ENCODE measurements at places on chromosomes 12 and 14.
A peak's percentile ranks its signal among the peaks of the same experiment; 100 is the strongest.

- no peak for DNase-seq
Observed at GRCh38 chr14:85122690-85123089, 407.3 kb upstream of the FLRT2 start.

DNA sequence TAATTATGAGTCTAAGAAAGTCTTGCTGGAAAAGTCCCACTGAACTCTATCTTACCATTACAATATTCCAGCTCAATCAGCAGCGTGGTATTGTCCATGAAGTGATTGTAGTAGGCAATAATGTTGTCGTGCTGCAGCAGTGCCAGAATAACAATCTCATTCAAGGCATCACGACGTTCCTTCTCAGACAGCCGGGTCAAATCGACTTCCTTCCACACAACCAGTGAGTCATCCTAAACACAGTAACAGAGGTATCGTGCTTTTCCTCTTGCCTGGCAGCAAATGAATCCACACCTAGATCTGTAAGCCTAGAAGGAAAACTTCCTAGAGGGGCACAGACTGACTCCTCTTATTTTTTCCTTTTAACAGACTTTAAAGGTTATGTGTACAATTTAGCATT, 2.9 kb downstream of the NEK9 start:
- no peak for DNase-seq

- no peak for DNase-seq
Observed at GRCh38 chr12:66321435-66321834, 19.1 kb downstream of the HELB start.

- no peak for DNase-seq
Observed at GRCh38 chr14:63745858-63746425, 18.1 kb upstream of the SGPP1 start.

DNA sequence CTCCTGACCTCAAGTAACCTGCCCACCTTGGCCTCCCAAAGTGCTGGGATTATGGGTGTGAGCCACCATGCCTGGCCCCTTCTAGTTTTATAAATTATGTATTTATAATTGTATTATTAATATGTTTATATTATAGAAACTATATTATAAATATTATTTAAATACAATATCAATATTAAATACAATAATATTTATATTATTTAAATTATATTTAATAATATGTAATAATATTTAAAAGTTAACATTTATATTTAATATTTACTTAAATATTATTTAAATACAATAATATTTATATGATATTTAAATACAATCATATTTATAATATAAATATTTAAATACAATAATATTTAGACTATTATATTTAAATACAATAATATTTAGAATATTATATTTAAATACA, 20.0 kb downstream of the SDR9C7 start:
- no peak for DNase-seq

DNA sequence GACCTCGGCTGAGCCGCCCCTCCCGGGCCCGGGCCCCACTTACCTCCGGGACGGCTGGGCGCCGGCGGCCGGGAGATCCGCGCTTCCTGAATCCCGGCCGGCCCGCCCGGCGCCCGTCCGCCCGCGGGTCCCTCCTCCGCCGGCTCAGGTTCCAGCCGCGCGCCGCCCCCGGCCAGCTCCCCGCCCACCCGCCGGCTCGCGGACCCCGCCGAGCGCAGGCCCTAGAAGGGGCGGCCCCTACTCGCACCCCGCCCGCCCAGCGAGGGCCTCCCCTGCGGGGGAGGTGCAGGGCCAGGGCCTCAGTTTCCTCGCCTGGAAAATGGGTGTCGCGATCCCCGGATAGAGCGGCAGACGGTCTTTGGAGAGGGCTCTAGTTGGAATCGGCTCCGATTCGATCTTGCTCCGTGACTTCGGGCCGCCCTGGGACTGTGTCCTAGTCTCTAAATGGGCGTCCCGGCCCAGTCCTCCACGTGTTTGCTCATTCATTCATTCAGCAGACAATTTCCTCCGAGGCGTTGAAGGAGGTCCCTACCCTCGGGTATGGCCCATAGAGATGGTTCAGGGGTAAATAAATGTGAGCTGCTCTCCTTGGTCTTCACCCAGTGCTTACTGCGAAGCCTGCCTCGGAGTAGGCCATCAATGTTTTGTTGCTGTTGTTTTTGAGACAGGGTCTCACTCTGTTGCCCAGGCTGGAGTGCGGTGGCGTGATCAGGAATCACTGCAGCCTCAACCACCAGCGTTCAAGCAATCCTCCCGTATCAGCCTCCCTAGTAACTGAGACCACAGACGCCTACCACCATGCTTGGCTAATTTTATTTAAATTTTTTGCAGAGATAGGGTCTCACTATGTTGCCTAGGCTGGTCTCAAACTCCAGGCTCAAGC, at the start of gene TRPV4:
Gene TRPV4, minus strand, starts transcription at position 92 of the 883 bp plus-strand sequence. CDS start 18,602 bp downstream, outside the sequence.
- DNase-seq: no peak

- no peak for DNase-seq
Observed at GRCh38 chr12:76777765-76778216, 13.9 kb downstream of the ZDHHC17 start.

GRCh38 chr14:24921903-24922302, 128.0 kb downstream of the STXBP6 start:
- no peak for DNase-seq

DNA sequence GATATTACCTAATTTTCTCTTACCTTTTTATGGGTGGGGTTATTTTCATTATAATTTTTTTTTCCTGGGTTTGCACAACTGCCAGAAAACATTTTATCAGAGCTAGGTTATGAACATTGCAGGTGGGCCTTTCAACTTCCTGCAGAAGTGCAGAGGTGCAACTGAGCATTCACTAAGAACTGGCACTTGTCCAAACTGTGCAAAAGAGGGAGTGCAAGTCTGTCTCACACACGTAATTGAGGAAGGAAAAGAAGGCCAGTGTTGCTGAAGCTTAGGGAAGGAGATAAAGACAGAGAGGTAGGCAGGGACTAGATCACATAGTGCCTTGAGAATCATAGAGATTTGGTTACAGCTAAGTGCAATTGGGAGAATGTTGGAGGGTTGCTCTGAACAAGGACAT, 14.1 kb upstream of the AMN1 start:
- DNase-seq: no peak

DNA sequence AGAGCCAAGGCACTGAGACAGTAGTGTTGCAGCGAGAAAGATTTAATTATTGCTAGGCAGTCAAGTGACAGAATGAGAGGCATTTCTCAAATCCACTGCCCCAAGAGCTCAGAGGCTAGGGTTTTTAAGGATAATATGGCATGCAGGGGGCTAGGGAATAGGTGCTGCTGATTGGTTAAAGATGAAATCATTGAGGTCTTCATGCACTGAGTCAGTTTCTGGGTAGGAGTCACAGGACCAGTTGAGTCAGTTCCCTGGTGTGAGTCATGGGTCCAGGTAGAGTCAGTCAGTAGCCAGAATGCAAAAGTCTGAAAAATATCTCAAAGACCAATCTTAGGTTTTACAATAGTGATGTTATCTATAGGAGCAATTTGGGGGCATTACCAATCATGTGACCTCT, 323.8 kb downstream of the RGS6 start:
- no peak for DNase-seq

GRCh38 chr12:31089072-31089471, 15.4 kb downstream of the DDX11 start:
- DNase-seq: no peak

GRCh38 chr14:93331728-93332396, 974 bp downstream of the BTBD7 start:
- DNase-seq: no peak

DNA sequence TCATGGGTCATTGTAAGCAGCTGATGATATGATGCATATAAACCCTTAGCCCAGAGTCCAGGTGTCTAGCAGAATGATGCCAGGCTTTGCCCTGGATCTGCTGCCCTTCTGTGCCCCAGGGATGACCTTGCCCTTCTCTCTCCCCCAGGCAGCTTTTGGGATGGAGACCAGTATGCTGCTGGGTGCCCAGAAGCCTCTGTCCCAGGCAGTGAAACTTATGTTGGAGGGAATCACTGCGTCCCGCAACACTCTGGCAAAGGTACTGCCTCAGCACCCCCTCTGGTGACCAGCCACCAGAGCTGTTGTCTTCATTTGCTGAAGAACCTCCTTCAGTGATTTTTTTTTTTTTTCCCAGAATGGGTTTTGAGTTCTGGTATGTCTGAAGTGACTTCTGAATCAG, 23.3 kb downstream of the CYP46A1 start:
- no peak for DNase-seq

DNA sequence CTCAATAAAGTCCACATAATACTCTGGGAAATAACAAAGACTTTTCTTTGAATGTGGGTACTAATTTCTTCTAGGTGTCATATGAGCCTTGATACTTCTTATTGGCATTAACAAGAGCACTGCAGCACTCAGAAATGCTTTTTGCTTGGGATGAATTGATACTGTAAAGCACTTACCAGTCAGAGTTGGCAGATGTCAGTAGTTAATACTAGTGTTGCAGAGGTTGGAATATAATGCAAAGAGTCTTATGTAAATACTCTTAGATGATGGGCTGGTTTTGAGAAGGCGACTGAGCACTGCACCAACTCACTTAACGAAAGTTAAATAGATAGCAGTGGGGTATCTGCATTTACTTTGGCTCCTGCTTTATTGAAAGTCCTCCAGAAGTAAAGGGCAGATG, 25.6 kb upstream of the MBIP start:
- DNase-seq: no peak

- DNase-seq: no peak
Observed at GRCh38 chr12:95474660-95474958, 657 bp downstream of the METAP2 start.

DNA sequence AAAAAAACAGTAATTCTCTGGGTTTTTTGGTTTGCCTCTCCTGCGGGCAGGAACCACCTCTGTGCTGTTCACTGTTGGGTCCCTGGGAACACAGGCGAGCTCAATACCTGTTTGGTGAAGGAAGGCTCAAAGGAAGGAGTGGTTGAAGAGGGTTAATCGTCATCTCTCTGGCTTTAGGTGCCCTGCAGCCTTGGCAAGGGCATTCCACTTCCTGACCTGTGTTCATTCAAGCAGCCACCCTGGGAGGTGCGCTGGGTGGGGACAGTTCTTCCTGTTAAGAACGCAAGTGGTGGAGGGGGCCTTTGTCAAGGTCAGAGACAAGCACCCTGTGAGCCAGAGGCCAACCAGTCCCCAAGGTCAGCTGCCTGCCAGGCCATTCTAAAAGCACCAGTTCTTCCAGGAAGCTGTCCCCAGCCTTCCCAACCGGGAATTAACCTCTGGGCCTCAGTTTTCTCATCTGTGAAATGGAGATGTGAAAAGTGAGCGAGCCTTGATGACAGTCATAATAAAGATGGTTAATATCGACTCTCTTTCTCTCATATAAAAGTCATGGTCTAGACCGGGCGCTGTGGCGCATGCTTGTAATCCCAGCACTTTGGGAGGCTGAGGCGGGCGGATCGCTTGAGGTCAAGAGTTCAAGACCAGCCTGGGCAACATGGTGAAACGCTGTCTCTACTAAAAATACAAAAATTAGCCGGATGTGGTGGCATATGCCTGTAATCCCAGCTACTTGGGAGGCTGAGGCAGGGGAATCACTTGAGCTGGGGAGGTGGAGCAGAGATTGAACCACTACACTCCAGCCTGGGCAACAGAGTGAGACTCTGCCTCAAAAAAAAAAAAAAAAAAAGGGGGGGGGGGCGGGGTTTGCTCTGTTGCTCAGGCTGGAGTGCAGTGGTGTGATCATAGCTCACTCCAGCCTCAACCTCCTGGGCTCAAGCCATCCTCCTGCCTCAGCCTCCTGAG, 6.1 kb downstream of the RHOF start:
- peak; percentile 31 for DNase-seq

DNA sequence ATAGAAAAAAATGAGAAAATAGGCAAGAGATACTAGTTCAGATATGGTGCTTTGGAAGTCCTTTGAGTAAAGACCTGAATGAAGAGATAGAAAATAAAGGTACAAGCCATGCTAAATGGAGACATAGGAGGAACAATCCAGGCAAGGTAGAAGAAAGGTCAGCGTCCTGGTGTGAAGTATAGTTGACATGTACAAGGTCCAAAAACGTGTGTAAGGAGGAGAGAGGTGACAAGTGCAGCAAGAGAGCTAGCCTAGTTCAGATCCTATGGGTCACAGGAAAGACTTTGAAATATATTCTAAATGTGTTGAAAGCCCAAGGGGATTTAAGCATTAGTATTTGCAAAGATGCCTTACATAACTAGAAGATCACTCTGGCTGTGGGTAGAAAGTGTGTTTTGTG, 88.2 kb downstream of the SLCO1B1 start:
- DNase-seq: no peak

DNA sequence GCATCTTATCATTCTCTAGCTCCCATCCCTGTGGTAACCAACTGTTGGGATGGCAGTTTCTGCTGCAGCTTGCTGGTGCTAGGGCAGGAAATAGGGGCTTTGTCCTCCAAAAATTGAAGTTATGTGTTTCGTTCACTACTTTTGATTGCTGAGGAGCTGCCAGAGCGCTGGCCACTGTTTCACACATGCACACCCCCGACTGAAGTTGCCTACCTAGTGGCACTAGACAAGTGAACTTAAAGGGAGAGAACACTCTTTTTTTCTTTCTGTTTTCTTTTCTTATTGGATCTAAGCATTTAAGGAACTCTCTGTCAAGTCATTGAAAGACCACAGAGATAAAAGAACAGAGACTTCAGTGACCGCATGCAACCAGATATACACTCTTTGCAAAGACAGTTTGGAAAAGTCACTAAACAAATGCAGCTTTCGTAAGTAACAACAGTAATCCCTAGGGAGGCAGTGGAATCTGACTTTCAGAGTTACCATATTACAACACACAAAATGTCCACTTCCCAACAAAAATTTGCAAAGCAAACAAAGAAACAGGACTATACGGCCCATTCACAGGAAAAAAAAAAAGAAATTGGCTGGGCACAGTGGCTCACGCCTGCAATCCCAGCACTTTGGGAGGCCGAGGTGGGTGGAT, 12.0 kb downstream of the TFCP2 start:
- DNase-seq: no peak

- no peak for DNase-seq
Observed at GRCh38 chr14:99229654-99230207, 42.3 kb downstream of the BCL11B start.

DNA sequence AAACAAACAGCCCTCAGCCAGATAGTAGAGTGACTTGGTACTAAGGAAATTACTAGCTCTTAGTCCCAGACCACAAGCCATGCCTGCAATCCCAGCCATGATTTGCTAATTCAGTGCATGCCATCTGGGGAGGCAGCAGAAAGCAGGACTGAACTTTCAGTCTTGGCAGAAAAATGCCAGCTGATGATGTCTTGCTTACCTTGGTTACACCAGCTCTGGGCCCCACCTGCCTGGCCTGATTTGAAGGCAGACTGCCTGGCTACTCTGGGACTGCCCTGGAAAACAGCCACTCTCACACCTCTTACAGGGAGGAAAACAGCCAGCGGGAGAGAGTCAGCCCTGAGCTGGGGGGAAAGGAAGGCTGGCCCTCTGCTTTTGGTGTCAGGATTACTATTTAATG, 4.6 kb upstream of the UNC119B start:
- no peak for DNase-seq
